ENCODE measurements at places on chromosomes 11 and 22.

- no peak for DNase-seq
Measured at GRCh38 chr11:27416568-27417176, 53.7 kb upstream of the CCDC34 start.

GRCh38 chr11:111283945-111284481, 14.3 kb upstream of the POU2AF3 start:
- no peak for DNase-seq

GRCh38 chr11:34308049-34308912, 49.5 kb downstream of the ABTB2 start:
- no peak for DNase-seq

GRCh38 chr11:65529475-65530156, 4.7 kb downstream of the SCYL1 start:
- no peak for DNase-seq

- DNase-seq: no peak
Measured at GRCh38 chr11:35192347-35192746, 53.4 kb downstream of the CD44 start.

GRCh38 chr22:33699176-33699575, 221.1 kb downstream of the LARGE1 start:
- no peak for DNase-seq

GRCh38 chr11:816433-816779, 2.3 kb upstream of the PNPLA2 start:
- no peak for DNase-seq

GRCh38 chr11:60377401-60378136, 763 bp upstream of the MS4A7 start:
- DNase-seq: peak; percentile 28

DNA sequence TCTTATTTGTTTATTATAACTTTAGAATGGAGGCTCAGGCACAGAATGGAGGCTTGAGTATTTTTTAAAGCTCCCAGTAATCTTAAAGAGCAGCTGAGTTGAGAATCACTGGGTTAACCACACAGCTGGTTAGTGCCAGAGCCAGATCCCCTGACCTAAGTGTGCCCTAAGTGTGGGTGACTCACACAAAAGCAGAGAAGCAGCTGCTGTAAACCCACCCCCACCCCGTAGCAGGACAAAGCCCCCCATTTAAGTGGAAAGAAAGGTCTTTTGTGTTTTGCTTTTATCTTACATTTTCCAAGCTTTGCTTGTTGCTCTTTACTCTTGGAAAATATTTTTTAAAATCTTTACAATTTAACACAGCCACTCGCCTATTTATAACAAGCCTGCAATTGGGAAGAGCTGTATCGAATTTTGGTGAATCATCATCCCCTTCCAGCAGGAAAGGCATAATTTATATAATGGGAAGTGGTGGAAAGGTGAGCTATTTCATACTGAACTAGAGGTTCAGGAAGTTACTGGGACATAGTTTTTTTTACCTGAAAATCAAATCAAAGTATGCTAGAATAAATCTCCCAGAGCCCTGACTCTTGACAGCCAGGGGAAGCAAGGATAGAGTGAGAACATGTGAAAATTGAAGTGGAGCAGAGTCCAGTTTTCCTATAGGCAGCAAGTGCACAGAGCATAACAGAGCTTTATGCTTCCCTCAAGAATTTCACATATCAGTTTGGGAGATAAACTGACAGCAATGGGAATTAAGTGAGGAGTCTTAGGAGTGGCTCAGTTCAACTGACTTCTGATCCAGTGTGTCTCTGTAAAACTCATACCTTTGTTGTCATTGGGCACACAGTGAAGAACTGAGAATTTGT, 405.7 kb downstream of the AASDHPPT start:
- DNase-seq: no peak

GRCh38 chr11:116211147-116211546, 561.6 kb downstream of the BUD13 start:
- no peak for DNase-seq

DNA sequence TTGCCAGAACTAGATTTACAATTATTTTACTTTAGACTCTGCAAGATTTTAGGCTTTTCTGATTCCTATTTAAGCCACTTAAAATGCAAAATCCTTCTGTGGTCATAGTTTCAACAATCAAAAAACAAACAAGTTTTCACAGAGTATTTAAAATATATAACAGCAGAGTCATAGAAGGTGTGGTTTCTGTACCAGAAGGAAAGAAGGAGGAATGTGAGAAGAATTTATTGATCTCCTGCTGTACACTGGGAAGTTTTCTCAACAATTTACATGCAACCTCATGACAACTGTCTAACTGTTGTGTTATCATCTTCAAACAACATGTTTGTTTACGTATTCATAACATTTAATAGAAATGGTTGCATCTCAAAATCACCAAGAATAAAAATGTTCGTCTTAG, 102.3 kb upstream of the CEP126 start:
- DNase-seq: no peak

DNA sequence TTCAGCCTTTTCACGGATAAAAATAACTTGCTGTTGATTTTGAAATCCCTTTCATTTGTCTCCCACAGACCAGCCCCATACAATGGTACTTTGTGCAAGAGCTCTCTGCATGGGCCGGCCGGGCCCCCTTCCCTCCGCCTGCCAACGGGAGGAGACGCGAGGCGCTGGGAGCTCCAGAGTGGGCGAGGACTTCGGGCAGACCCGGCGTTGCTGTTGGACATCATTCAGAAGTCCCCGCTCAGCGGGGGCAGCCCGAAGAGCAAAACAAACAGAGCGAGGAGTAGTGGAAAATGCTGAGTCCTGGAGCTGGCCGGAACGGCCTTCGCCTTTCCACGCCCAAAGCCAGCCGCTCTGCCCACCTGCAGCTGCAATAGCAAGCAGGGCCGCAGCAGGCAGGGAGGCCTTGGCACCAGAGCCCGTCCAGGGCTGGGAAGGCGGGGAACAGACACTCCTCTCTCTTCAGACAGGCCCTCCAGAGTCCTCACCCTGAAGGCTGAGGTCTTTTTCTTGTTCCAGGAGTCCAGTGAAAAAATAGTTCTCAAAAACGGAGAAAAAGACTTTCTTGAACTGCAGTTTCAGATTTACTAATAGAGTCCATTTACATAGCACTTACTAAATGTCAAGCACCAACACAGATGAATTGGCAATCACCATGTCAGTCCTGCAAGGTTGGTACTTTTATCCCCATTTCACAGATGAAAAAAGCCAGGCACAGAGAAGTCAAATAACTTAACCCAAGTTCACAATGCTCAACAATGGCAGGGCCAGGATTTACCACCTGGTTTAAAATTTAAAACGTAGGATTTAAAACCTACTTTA, 135.5 kb downstream of the ETS1 start:
- no peak for DNase-seq

- no peak for DNase-seq
Measured at GRCh38 chr11:104365676-104366075, 201.7 kb upstream of the PDGFD start.

GRCh38 chr22:37746366-37747079, 49.7 kb downstream of the TRIOBP start:
- no peak for DNase-seq

GRCh38 chr11:3841426-3842350, 929 bp upstream of the RHOG start:
- DNase-seq: peak; percentile 96
